ENCODE measurements at places on chromosomes 1 and 21.
A peak's percentile ranks its signal among the peaks of the same experiment; 100 is the strongest.

GRCh38 chr21:30831194-30831765 lies 1.7 kb upstream of the KRTAP7-1 start:
- no peak for ATAC-seq

- no peak for ATAC-seq
Measured at GRCh38 chr1:162487241-162487640, 10.4 kb upstream of the UHMK1 start.

GRCh38 chr1:202585590-202585933 lies 124.7 kb downstream of the SYT2 start:
- no peak for ATAC-seq

GRCh38 chr1:187185389-187185788 lies 356.6 kb downstream of the PLA2G4A start:
- no peak for ATAC-seq

DNA sequence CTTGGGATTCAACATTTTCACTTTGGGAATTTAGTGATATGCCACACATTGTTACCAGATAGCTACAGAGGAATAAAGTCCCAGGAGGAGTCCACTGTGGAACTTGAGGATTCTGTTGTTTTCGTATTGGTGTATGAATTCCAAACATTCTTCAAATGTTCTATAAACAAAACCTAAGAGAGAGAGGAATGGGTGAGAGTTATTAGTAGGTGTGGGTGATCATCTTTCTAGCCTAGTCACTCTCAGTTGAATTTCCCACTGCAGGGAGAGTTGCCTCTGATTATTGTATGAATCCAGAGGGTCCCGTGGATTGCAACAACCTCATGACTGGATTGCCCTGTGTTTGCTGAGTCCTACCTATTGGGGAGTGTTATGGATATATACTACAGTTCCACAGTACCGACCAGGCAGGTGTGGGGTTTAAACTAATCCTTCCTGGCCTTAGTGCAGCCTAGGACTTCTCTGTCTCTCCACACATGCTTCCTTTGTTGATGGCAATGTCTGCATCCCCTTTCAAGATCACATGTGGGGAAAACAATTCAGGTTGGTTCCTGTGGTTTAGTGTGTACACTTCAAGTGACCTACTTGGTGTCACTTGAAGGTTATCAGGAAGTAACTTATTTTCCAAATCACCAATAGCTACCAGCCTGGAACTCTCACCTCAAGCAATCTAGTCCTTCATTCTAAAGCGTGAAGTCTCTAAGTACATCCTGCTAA lies 91.8 kb downstream of the ADCY10 start:
- ATAC-seq = no peak

DNA sequence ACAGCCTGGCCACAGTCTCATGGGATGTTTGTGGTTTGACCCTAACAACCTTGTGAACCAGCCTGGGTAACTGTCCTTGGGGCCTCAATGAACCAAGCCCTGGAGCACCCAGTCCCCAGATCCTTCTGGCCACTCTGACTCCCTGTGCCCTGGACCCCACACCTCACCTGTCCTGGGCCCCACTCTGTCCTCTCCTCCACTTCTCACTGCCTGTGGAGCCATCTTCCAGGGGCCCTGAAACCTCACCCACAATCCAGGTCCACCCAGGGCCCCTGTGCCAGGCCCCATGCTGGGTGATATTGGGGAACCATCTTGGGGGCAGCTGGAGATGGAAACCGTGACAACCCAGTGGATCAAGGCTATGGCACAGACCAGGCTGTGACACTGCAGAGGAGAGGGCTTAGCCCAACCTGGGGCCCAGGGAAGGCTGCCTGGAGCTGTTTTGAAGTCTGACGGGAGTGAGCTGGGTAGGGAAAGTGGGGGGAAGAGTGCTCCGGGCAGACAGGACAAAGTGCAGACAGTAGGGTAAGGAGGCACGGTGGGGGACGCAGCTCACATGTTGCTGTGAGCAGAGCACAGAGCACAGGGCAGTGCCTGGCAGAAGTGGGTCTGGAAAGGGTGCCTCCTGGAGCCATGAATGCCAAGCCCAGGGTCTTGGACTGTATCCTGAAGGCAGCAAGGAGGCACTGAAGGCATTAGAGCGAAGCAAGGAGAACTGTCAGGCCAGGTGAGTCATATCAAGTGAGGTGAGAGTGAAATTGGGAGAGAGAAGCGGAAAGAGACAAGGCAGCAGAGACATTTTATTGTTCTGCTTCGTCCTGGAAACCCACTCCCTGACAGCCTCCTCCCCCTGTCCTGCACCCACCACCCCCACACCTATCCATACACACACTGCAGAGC lies 12.1 kb upstream of the LRP8 start:
- ATAC-seq = peak; percentile 17

- no peak for ATAC-seq
Measured at GRCh38 chr1:12511128-12511484, 106.9 kb downstream of the DHRS3 start.

- ATAC-seq = peak; percentile 73
Measured at GRCh38 chr1:147225193-147225730, at the start of gene FMO5. TSS of gene FMO5 (minus strand) at chr1:147225339. CDS start at chr1:147225029, 310 bp downstream.

- no peak for ATAC-seq
Measured at GRCh38 chr21:34184232-34184631, 110.9 kb downstream of the MRPS6 start.

DNA sequence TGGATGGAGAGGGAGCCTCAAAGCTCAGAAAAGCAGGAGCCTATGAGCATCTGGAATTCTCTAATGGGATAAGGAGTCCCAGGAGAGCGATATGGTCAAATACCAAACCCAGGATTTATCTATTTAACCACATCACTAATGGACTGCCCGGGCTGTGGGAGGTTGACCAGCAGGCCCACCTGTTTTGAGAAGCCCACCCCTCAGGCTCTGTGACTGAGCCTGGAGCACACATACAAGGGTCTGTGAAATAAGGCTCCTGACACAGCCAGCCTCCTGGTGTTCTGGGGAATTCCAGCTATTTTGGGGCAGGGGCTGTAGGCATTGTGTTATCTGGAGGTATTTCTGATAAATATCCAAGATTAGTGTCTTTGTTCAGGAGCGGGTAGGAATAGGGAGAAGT lies 132.0 kb upstream of the C1orf21 start:
- no peak for ATAC-seq

DNA sequence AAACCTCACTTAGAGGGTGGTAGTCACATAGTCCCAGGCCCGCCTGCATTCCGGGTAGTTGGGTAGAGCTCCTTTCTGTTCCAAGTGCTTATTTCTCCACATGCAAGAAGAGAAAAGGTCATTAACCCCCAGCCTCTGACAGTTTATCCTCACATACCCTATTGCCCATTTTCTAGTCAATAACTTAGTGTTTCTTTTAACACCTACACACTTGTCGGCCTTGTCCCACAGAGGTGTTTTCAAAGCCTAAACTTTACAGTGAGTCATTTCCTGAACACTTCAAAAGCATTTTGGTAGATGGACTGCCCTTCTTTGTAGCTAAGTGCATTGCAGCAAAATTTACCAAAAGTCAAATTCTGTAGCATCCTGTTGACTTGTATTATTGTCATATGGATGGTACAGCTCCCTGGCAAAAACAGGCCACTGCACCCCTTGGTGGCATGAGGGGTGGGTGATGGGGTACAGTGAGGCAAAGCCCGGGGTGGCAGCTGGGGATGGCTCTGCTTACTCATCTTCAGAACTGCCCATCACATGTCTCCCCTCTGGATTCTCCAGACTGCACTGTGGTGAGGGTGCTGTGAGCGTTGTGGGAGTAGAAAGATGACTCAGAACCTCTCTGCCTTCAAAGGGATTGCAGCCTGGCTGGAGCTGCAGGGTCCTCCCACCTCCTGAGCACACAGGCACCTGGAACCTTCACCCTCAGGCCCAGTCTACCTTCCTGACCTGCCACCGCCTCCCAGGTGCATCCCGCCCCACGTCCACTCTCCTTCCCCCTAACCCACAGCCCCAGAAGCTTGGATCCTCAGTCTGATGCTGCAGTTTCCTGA lies 45.8 kb upstream of the DMRTB1 start:
- peak; percentile 40 for ATAC-seq

All from esophagus mucosa (tissue), 1 donor.